ENCODE measurements at places on chromosomes 2 and 18. TPM values are rescaled to one million over a fixed set of nuclear protein-coding genes. Genes with fewer than 3 reads are reported as not detected.

The GALR1 gene
- total RNA-seq: not detected

The ZNG1B gene
- 14.4 TPM for total RNA-seq

The APOB gene
- 3,271 TPM for total RNA-seq

The GBX2 gene
- not detected for total RNA-seq

DNA sequence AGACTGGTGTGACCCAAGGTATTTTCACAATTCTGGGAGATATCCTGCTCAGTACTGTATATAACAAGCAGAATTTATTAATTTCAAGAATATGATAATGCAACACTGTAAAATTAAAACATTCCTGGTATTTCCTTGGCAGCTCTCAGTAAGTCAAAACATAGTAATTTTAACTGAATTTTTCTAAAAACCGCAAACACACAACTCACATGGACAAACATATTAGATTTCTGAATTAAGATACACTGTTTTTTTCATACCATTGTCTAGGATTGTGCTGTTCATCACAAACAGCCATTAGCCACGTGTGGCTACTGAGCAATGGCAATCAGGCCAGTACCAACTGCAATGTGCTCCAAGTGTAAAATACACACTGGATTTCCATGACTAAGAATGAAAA lies 29.6 kb downstream of the LPIN2 start:
- DNase-seq: no peak

GRCh38 chr2:130823886-130824491 lies 12.7 kb upstream of the ARHGEF4 start:
- no peak for DNase-seq

DNA sequence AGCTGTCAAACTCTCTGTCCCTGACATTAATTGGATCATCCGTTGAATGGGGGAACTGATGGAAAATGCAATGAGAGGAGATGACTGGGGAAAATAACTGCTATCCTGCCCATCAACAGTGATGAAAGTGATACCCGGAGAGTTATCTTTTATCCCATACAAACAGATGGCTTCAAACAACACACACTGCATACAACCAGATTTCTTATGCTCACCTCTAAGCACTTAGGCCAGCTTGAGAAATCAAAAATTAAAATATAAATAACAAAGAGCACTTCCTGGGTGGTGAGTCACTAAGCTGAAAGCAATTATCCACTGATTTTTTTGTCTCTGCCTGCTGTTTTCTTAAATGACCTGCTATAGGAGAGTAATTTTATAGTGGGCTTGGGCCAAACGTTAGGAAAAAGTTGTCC lies 237.6 kb upstream of the RGPD4 start:
- no peak for DNase-seq

- DNase-seq: no peak
Observed at GRCh38 chr2:85462322-85462721, 43.8 kb downstream of the SH2D6 start.

DNA sequence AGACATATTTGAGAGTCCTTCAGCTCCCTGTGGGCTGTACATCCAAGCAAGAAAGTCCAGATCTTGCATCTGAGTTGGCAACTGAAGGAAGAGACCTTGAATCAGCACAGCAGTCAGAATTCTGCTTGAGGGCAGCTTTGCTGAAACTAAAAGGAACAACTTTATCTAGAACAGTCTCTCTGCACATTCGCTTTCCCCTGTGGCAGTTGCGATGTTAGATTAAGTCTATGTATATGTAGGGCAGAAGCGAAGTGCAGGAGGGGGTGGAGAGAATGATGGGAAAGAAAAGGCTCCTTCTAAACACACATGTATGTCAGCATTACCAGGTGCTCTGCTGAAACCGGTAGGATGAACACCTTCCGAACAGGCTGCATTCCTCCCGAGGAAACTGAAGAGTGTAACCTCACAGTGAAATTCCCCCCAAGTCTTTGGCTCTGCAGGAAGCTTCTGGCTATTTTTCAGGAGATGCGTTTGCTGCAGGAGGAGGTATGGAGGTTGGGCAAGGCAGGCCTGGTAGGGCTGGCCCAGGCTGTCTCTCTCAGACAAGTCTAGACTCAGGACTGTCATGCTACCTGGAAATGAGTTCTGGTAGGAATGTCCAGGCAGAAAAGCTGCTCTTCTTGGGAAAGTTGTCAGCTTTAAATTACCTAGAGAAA lies 70.0 kb upstream of the ATL2 start:
- DNase-seq: no peak

- no peak for DNase-seq
Observed at GRCh38 chr2:206942592-206943478, 3.5 kb downstream of the CPO start.

DNA sequence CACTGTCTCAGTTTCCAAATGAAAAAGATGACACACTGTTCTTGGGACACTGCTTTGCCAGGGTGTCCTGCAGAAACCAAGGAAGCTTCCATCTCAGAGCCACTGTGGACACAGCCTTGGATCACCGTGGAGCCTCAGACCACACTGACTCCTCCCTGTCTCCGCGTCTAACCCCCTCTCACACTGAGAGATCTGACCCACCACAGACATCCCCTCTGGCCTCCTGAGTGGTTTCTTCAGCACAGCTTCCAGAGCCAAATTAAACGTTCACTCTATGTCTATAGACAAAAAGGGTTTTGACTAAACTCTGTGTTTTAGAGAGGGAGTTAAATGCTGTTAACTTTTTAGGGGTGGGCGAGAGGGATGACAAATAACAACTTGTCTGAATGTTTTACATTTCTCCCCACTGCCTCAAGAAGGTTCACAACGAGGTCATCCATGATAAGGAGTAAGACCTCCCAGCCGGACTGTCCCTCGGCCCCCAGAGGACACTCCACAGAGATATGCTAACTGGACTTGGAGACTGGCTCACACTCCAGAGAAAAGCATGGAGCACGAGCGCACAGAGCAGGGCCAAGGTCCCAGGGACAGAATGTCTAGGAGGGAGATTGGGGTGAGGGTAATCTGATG lies 113.4 kb upstream of the PKDCC start:
- DNase-seq: no peak

- DNase-seq: no peak
Observed at GRCh38 chr2:196242131-196242620, 70.8 kb upstream of the STK17B start.

GRCh38 chr2:234751275-234751973 lies 200.4 kb upstream of the SH3BP4 start:
- DNase-seq: no peak

DNA sequence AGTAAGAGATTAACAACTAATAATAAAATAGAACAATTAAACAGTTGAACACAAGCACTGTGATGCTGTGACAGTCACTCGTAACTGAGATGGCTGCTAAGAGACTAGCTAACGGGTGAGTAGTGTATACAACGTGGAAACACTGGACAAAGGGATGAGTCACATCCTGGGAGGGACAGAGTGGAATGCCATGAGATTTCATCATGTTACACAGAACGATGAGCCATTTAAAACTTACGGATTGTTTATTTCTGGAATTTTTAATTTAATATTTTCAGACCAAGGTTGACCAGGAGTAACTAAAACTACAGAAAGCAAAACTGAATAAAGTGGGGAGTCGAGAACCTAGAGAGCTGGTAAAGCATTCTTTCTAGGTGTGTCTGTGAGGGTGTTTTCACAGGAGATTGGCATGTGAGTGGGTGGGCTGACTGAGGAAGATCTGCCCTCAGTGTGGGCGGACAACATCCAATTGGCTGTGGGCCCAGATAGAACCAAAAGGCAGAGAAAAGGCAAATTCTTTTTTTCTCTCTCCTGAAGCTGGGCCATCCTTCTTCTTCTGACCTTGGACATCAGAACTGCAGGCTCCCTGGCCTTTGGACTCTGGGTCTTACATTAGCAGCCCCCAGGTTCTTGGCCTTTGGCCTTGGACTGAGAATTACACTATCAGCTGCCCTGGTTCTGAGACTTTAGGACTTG lies 14.6 kb downstream of the TMSB10 start:
- peak; percentile 37 for DNase-seq

DNA sequence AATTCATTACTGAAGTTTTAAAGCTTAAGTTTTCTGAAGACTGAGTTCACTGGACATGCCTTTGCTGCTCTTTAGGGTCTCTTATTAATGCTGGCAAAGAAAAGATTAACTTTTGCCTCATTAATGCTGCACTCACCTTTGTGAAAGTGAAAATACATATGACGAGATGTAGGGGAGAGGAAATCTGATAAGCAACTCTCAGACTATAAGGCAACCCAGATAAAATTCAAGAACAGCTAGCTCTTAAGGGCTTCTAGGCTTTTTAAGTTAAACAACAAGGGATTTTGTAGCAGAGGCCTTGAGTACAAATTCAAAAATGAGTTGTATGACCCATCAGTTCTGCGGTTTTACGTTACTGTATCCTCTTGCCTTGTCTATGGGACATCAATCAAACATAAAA lies 143.7 kb downstream of the USP34 start:
- no peak for DNase-seq

- DNase-seq: no peak
Observed at GRCh38 chr18:78891185-78891762, 88.3 kb upstream of the SALL3 start.

- DNase-seq: no peak
Observed at GRCh38 chr18:63505566-63506335, 29.0 kb downstream of the SERPINB5 start.

All from right lobe of liver (tissue), 6 donors.